Activated CD4-positive, alpha-beta memory T cell treated with anti-CD3 and anti-CD28 coated beads for 36 hours (primary cell): ENCODE measurements at places on chromosomes 1 and 21. TPM values are rescaled to one million over a fixed set of nuclear protein-coding genes. Genes with fewer than 3 reads are reported as not detected.

DNA sequence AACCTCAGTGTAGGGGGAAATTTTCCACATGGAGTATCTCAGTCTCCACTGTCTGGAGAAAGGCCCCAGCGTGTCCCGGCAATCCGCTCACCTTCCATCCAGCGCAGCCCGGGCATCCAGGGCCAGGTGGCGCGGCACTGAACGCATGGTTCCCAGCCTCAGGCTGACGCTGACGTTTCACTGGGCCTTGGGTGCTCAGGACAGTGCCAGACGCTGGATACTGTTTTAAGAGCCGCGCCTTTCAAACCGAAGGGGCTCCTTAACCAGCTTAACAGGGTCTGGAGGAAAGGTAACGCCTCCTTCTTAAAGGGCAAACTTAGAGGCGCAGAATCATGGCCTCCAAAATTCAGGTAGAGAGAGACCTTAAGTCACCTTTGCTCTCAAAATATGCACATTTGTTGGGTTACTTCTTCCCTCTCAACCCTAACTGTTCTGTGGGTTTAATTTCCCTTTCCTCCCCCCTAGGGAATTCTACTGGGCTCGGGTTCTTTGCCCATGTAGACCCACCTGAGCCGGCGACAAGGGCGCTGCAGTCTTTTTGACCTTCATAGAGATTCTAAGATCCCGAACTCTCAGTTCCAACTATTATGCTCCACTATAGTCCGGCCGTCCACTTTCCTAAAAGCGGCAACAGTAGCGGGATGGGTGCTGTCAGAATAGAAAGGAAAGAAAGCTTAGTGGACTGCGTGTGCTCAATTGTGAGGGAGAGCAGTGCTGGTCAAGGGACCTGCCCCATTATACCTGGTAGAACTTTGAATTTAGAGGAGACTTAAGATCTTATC lies 3.5 kb upstream of the LHX9 start:
- H3K4me1 ChIP-seq = peaks cover 78% of the 10 kb centered on the region
- H3K36me3 ChIP-seq = no peaks in the 10 kb centered on the region
- DNase-seq = no peak
- peaks cover 95% of the 10 kb centered on the region for H3K27me3 ChIP-seq
- H3K27ac ChIP-seq = no peak overlapping the region

DNA sequence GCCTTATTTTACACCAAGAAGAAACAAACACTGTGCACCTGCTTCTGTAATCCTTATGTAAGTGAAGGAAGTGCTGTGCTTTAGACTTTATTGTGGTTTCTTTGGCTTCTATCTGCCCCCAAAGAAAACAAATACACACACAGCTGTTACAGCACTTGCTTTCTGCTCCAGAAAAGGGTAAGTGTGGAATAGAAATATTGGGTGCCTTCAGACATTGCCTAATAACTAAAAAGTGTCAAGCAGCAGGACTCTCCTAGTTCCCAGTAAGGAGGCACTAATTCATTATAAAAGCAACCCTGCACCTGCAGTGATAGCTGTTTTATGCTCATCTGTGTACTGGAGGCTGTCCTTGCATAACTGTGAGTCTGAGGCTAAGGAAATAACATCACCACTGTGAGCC lies 23.4 kb upstream of the PRRX1 start:
- H3K36me3 ChIP-seq = no peaks in the 10 kb centered on the region
- H3K27me3 ChIP-seq = peaks cover 4% of the 10 kb centered on the region
- DNase-seq = no peak
- H3K4me3 ChIP-seq = no peak overlapping the region
- H3K4me1 ChIP-seq = no peaks in the 10 kb centered on the region
- no peak overlapping the region for H3K27ac ChIP-seq

DNA sequence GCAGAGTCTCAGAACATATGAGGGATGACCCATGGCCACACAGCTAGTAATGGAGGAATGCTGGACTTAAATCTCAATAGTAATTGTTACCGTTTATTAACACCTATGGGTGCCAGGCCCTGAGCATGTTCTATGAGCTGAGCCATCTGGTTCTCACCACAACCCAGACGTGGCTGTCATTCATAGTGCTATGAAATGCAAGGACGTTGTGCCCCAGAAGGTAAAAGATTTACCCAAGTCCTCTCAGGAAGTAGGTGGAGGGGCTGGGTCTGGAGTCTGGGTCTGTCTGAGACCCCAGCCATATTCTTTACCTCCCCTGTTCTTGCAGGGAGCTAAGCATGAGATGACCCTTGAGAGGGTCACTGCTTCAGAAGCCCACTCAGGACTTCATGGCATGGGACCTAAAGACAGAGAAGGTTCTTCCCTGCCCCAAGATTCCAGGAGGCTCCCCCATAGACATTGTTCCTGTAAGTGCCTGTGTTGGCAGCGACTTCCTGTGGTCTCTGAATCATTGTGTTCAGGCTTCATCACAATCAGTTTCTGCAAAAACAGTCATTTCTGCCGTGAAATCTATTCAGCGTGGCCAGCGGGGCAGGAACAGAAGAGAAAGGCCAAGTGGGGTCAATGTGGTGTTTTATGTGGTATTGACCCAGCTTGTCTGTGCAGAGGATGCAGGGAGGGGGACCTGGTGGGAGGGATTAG lies 475.4 kb downstream of the PTPRU start:
- H3K4me3 ChIP-seq = no peak overlapping the region
- DNase-seq = peak; percentile 79
- peak overlapping the region; percentile 34 for H3K27ac ChIP-seq
- no peaks in the 10 kb centered on the region for H3K36me3 ChIP-seq
- H3K27me3 ChIP-seq = peaks cover 19% of the 10 kb centered on the region

GRCh38 chr1:172324086-172324485 lies 96.4 kb upstream of the C1orf105 start:
- no peak for DNase-seq
- no peak overlapping the region for H3K27ac ChIP-seq
- no peaks in the 10 kb centered on the region for H3K4me1 ChIP-seq
- no peaks in the 10 kb centered on the region for H3K36me3 ChIP-seq
- no peak overlapping the region for H3K4me3 ChIP-seq

DNA sequence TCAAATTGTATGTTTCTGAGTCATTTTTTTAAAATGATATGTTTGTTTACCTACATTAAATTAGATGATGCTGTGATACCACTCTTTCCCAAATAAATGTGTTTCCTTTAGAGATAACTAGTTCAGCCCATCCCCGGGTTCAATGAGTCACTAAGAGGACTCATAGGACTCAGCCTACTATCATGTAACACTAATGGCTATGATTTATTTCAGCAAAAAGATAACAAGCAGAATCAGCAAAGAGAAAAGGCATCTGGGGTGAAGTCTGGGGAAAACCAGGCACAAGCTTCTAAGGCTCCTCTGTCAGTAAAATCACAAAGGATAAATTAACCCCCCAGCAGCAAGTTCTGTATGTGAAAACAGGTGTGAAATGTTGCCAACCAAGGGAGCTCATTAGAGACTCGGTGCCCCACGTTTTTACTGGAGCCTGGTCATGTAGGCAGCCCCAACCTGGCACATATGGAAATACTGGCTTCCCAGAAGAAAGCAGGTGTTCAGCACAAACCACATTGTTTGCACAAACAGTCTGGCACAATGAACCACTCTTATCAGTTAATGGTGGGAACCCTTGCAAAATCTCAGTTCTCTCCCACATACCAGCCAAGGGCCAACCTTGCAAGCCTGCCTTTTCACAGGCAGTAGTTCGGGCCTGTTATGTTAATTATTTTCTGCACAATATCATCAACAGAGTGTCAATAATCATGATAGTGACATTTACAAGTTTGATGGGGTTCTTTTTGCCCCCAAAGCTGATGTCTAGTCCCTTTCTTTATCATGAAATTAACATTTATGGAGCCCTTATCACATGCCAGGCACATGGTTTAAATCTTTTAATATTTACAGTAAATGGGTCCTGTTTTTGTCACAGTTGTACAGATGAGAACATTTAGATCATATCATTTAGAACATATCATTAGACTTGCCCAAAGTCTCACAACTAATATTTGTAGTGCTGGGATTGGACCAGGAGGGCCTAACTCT lies 23.1 kb upstream of the CNN3 start:
- no peaks in the 10 kb centered on the region for H3K4me1 ChIP-seq
- H3K27me3 ChIP-seq = peaks cover 1% of the 10 kb centered on the region
- no peak for DNase-seq
- no peak overlapping the region for H3K4me3 ChIP-seq

- peaks cover 5% of the 10 kb centered on the region for H3K36me3 ChIP-seq
- no peak overlapping the region for H3K27ac ChIP-seq
- H3K4me3 ChIP-seq = no peak overlapping the region
- DNase-seq = no peak
- no peaks in the 10 kb centered on the region for H3K27me3 ChIP-seq
- H3K4me1 ChIP-seq = peaks cover 41% of the 10 kb centered on the region
Observed at GRCh38 chr1:51863384-51863783, 15.1 kb downstream of the NRDC start.

The SELP gene
- 0.97 TPM for total RNA-seq
